ENCODE measurements at places on chromosomes 16 and 17.

GRCh38 chr16:1036726-1037393 lies 35.7 kb upstream of the SSTR5 start:
- DNase-seq = no peak

DNA sequence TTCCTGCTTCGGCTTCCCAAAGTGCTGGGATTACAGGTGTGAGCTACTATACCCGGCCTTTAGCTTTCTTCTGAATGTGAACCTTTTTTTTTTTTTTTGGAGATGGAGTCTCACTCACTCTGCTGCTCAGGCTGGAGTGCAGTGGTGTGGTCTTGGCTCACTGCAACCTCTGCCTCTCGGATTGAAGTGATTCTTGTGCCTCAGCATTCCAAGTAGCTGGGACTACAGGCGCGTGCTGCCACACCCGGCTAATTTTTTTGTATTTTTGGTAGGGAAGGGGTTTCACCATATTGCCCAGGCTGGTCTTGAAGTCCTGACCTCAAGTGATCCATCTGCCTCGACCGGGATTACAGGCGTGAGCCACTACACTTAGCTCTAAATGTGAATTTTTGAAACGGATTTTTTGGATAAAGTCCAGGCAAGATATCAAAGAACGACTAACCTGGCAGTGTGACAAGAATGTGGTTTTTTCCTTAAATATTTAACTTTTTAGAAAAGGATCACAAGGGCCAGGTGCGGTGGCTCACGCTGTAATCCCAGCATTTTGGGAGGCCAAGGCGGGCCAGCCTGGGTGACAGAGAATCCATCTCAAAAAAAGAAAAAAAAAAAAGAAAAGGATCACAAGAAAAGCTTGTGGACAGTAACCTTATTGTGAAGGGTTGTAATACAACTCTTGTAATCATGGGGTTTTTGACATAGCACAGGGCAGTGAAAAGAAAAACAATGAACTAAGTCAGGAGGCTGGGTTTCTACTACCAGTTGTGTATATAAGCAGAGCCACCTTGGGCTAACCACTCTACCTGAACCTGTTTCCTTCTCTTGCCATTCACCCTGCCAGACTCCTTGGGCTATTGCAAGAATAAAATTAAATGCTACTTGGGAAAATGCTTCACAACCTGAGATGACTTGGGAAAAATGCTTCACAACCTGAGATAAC lies 6.2 kb downstream of the BRCA1 start:
- DNase-seq = no peak

DNA sequence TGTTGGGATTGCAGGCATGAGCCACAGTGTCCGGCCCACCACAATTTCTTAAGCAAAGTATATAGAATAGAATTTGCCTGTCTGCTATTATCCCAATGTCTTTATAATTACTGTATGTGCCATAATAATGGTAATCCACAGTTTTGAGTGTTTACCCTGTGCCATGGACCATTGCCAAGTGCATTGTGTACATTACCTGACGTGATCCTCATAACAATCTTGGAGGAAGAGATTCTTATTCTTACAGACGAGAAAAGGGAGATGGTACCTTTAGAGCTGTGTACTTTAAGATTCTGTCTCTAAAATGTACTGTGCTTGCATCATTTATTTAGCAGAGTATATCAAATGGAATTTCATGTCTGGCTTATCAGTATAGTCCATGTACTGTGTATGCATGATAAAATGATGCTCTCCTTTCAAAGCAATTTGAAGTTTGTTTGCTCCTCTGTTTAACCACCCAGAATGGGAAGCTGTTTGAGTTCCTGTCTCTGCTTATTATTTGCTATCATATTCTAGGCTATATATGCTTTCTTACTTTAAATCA lies 13.8 kb upstream of the CDR2 start:
- peak; percentile 22 for DNase-seq

- DNase-seq = no peak
Measured at GRCh38 chr16:63789603-63790002, 1332.3 kb downstream of the CDH11 start.

DNA sequence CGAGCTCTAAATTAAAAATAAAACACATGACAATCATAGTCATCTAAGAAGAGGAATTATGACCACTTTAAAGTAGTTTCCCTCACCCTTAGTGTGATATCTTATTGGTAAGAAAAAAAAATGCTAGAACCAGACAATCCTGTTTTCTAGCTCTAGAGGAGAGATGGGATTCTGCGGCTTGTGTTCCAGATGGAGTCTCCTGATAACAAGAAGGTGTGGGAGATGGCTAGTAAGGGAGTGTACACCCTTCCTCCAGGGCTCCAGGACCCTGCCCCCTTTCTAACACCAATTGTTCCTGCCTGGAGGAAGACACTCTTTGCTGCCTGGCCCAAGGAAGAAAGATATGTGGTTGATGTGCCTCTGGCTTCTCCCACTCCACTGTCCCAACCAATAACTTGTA lies 68.8 kb upstream of the FBXO47 start:
- DNase-seq = no peak

GRCh38 chr17:62626719-62627218 lies 701 bp upstream of the MRC2 start:
- no peak for DNase-seq

DNA sequence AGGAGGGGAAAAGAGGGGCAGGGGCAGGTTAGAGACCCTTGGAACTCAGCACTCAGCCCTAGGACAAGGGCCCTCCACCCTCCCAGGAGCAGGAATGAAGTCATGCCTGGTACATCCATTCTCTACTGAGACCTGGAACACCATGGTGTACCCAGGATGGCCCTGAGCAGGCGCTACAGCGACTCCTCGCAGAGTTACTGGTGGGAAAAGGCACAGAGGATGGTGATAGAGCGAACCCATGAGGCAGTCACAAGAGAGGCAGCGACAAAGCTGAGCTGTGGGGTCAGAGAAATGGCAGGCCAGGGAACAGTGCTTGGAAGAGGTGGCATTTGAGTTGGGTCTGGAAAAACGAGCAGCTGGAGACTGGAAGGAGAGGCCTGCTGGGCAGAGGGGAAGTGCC lies 37.5 kb downstream of the SRCIN1 start:
- DNase-seq = peak; percentile 47

DNA sequence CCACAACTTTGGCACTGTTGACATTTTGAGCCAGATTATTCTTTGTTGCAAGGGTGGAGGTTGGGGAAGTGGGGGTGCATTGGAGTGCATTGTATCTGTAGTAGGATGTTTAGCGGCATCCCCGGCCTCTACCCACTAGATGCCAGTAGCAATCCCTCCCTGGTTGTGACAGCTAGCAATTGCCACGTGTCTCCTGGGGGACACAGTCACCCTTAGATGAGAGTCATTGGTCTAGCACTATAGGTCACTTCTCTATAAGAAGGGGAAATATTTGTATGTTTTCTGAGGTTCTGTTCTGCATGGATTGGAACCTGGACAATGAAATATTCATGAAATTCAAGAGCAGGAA lies 32.4 kb downstream of the MSI2 start:
- no peak for DNase-seq

GRCh38 chr17:44604768-44605485 lies 47.6 kb downstream of the FZD2 start:
- no peak for DNase-seq

DNA sequence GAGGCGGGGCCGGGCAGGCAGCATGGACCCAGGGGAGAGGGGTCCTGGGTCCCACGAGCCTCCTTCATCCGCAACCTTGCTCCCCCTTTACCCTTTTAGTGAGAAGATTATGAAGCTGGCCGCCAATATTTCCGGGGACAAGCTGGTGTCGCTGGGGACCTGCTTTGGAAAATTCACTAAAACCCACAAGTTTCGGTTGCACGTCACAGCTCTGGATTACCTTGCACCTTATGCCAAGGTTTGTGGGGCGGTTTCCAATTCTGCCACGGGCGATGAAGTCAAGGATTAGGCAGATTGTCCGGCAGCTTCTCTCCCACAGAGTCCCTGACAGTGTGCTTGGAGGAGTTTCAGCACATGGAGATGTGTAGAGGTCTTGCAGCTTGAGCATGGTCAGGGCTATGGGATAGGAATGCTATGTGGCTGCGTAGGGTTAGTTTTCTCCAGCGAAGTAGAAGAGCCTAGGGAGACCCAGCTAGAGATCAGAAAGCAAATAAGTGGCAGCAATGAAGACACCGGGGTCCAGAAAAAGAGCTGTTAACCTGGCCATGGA lies 598 bp downstream of the NIP7 start:
- DNase-seq = no peak

- no peak for DNase-seq
Measured at GRCh38 chr17:82188001-82188961, 24.4 kb downstream of the CCDC57 start.

GRCh38 chr17:12097326-12097725 lies 76.6 kb downstream of the MAP2K4 start:
- no peak for DNase-seq

DNA sequence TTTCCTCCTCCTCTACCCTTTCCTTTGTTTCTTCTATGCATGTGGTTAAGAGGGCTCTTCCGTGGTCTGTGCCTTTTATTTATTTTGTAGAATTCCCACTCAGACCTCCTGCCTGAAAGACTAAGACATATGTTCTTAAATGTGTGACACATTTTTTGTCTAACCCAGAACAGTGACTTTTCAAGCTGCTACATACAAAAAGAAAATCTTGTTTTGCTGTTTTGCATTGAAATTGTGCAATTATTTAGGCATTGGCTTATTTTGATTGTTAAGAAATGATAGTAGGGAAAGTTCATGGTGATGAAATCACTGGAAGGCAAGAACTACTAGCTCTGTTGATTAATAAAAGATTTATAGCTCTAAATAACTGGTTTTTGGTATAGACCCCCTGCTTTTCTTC lies 76.8 kb downstream of the TUBD1 start:
- DNase-seq = no peak

DNA sequence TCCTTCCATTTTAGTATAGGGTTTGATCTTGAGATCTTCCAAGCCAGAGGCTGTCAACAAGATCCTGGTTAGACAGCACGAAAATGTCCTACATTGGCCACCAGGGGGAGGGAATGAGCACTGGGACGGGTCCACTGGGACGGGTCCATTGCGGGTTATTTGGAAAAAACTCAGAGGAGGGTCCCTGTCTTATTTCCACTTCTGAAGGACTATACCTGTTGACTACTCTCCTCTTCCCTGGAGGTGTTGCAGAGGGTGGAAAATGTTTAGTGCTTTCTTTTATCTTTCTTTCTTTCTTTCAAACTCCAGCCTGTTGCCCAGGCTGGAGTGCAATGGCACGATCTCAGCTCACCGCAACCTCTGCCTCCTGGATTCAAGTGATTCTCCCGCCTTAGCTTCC lies 2.5 kb downstream of the TTLL6 start:
- peak; percentile 31 for DNase-seq

DNA sequence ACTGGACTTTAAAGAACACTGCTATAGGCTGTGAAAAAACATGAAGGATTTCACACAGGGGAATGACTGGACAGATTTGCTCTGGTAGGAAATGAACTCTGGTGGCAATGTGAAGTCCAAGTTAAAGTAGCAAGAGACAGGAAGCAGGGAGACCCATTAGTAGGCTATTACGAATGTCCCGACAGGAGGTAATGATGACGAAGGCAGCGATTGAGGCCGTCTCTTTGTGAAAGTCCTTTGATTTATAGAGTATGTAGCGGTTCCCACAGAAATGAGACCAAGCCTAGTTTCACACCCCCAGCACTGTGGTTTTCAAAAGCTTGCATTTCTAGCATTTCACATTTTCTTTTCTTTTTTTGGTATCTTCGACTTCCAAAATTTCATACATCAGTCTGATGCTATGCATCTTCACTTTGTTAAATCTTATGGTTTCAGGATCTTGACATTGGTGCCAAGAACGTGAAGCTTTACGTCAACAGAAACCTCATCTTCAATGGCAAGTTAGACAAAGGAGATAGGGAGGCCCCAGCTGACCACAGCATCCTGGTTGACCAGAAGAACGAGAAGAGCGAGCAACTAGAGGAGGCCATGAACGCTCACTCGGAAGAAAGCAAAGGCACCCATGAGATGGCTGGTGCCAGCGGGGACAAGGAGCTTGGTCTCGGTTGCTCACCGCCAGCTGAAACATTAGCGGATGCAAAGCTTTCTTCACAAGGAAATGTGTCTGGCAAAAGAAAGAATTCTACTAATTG lies 189.8 kb downstream of the KATNIP start:
- DNase-seq = no peak

- no peak for DNase-seq
Measured at GRCh38 chr17:2075336-2076086, 20.6 kb downstream of the HIC1 start.

DNA sequence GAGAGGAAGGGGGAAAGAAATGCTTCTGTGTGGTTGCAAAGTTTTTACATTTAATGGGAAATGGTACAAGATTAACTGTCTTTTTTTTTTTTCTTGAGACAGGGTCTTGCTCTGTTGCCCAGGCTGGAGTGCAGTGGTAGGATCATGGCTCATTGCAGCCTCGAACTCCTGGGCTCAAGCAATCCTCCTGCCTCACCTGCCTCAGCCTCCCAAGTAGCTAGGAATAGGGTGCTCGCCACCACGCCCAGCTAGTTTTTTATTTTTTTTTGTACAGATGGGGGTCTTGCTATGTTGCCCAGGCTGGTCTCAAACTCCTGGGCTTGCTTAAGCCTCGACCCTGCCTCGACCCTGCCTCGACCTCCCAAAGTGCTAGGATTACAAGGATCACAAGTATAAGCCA lies 3.8 kb upstream of the ROGDI start:
- no peak for DNase-seq

DNA sequence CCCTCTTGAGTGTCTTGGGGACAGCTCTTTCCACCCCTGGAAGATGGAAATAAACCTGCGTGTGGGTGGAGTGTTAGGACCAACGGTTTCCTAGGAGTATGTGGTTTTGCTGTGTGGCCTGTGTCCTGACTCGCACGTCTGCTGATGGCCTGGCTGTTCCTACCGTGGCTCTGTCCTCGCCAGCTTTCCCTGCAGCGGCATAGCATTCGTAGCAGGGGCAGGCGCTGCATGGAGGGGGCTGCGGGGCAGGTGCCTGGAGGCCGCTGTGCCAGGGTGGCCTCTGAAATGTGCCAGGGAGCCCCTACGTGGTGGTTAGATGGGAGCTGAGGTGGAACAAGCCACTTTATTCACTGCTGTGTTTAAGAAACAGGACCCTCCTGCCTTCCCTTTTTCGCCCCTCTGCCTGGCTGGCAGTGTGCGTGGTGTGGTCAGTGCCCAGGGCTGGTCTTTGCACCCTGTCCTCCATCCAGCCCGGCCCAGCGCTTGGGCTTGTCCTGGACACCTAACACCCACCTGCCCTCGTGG lies 10.6 kb downstream of the SLC16A3 start:
- DNase-seq = no peak

DNA sequence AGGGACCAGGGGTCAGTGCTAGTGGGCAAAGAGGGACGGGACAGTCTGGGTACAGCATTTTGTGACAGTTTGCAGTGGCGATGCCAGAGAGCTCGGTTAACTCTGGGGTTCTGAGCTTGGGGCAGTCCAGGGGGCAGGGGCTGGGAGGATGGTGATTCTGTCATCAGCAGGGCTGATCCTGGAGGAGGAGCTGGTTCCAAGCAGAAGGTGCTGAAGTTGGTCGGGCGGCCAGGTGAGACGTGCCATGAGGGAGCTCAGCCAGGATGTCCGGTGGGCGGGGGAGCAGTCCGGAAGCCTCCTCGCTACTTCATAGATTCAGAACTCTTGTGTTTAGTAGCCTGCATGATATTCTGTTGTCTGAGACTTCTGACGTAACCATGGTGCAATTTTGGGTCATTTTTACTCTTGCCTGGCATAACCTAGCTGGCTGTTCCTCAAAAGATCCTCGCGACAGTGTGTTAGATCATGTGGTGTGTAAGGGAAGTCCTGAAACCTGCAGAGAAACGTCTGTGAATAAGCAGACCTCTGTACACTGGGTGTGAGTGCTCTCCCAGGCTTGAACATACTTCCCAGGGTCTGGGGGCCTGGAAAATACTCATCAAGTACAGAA lies 122.0 kb downstream of the CLEC16A start:
- no peak for DNase-seq

GRCh38 chr16:86209202-86209601 lies 301.1 kb upstream of the FOXF1 start:
- no peak for DNase-seq

- no peak for DNase-seq
Measured at GRCh38 chr16:86496262-86496928, 13.9 kb upstream of the FOXF1 start.
